ENCODE measurements at places on chromosomes 16 and 17. TPM values are rescaled to one million over a fixed set of nuclear protein-coding genes. Genes with fewer than 3 reads are reported as not detected.

- DNase-seq: no peak
Observed at GRCh38 chr16:50539822-50540710, 8.1 kb upstream of the NKD1 start.

- DNase-seq: no peak
Observed at GRCh38 chr16:56346131-56346890, 79.0 kb downstream of the AMFR start.

- no peak for DNase-seq
Observed at GRCh38 chr17:13154930-13155329, 137.1 kb upstream of the ELAC2 start.

The NPIPB9 gene
- not detected for total RNA-seq

GRCh38 chr17:46790216-46790615, 28.3 kb downstream of the WNT3 start:
- DNase-seq: no peak

- DNase-seq: no peak
Observed at GRCh38 chr16:54473226-54473993, 186.8 kb upstream of the IRX3 start.

The WIPF2 gene
- 25.4 TPM for total RNA-seq

DNA sequence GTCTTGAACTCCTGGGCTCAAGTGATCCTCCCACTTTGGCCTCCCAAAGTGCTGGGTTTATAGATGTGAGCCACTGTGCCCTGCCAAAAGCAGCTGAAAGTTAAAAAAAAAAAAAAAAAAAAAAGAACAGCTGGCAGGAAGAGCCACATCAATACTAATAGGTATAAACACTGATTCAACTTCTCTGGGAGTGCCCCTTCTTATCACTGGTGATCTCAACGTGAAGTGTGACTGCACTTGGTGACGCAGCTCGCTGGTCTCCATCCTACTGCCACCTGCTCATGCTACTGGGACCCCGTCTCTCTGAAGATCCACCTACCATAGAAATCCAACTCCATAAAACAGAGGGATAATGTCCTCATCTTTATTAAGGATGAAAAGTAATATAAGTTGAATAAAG, 40.8 kb downstream of the RNF157 start:
- no peak for DNase-seq

The SPATA22 gene
- total RNA-seq: not detected

DNA sequence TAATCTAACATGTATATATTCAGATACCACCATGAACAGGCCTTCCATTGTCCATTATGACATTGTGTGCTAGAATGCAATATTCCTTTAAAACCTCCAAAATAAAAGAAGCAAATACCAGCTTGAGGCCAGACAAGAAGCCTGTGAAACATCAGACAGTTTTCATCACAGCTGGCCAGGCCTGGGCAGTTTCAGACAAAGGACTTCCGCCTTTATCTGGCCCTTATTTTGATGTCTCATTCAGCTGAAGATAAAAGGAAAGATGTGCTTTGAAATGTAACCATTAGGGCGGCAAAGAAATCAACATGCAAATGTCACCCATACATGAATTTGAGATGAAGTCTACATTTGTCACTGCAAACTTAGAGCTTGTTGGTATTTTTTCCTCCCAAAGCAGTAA, 737.5 kb downstream of the KCNJ2 start:
- no peak for DNase-seq

DNA sequence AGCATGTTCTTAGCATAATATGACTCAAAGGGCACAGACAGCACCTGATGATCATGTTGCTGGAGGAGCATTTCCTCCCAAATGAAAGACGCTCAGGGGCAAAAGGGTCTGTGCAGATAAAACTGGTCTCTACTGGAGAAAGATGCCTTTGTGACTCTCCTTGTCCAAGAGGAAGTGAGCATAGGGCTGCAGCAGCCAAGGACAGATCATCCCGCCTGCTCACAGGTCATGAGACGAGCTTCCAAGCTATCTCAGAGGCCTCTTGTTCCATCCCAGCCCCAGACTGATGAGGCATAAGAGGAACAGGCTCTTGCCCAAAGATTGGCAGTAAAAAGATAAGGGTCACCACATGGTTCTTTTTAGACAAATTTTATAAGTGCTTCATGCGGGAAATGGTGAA, 141.8 kb downstream of the KATNIP start:
- DNase-seq: no peak

DNA sequence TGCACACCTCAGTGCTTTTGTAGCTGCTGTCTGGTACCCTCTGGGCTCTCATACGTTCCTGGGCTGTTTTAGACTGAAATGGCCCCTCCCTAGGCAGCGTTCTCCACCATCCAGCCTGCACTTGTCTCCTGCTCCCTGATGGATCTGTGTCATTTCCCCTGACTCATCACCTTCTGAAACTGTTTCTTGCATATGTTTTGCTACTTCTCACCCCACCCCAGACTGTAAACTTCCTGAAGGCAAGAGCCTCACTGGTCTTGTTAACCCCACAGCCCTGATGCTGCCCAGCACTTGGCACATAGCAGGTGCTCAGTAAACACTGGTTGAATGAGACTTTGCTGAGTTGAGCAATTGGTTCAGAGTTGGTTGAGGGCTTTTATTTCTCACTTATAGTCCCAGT, 78.7 kb downstream of the CRISPLD2 start:
- DNase-seq: no peak

GRCh38 chr16:84103678-84104077, 13.1 kb downstream of the MBTPS1 start:
- DNase-seq: peak; percentile 45

DNA sequence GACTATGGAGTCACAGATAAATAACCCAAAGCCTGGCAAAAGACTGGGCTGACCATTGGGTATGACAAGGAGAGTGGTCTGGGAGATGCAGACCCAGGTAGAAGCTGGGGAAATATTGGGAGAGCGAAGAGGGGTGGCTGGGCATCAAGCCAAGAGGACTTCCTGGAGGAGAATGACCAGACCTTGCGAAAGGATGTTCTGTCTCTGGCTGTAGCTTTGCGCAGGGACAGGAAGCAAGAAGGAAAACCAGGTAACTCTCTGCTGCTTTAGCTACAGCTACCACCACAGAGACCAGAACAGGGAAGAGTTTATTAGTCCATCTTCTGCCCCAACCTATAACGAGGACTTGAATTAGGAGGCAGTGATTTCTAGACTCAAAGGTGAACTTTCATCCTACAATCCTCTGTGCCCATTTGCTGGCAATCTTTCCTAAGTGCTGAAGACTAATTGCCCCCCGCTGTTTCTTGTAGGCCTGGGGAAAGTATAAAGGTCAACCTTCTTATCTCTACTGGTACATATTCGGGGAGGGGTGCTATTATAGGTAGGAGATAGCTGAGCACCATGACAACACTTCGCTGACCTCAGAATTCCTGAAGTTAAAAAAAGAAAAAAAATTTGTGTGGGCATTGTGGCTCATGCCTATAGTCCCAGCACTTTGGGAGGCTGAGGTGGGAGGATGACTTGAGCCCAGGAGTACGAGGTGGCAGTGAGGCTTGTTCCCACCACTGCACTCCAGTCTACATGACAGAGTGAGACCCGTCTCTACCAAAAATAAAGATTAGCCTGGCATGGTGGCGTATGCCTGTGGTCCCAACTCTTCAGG, 19.1 kb upstream of the KIFC3 start:
- no peak for DNase-seq

The GP1BA gene
- not detected for total RNA-seq

Measured in transverse colon (tissue), 4 donors.